NCI-H226 (cell line): ENCODE measurements at places on chromosomes 12 and 14.

DNA sequence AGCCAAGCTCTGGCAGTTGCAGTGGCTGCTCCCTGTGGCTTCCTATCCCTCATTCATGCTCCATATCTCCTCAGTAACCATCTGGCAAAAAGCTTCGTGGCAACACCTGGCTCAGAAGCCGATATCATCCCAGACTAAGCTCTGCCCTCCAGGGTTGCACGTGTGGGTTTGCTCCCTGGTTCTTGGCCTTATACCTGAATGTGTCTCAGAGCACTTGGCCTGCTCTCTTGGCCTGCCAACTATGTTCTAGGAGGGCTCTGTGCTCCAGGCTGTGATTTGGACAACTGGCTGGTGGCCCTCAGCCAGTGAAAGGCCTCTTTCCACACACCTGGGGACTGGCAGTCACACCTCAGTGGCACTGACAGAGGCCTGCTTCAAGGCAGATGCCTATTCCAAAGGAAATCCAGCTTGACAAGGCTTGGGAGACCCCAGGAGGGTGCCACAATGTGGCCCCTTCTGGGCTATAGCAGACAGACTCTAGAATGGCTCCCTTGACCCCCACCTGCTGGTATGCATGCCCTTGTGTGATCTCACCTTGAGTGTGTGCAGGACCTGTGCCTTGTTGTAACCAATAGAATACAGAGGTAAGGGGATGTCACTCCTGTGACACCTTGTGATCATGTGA, 10.5 kb downstream of the PLD4 start:
- DNase-seq: no peak

DNA sequence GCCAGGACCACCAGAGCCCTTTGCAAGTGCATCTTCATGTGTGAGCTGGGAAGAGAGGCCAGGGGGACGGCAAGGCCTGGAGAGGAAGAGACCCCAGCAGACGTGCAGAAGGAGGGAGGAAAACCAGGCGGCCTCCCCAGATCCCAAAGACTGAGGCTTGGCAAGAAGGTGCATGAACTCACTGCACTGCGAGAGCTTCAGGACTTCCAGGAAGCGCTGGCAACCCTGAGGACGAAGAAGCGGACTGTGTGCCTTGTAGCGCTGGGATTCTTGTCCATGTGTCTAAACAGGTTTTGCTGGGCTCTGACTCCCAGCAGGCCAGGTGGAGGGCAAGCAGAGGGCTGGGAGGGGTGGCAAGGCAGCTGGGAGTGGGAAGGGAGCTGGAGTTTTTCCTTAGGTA, 939 bp downstream of the TGFB3 start:
- DNase-seq: no peak

DNA sequence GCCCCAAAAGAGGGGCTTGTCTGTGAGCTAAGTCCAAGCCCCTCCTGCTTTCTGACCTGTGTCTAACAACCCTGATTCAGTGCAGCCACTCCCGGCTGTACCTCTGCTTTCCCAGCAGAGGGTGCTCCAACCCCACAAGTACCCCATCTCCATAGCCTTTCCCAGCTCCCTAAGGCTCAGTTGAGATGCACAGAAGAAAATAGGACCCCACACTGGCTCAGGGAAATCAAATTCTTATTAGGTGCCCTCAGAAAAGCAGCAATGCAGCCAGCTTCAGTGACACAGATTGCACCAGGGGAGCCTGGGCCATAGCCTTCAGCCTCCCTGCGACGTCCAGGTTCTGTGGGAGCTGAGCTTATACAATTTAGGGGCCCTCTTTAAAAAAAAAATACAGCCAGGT, 49.9 kb downstream of the LRRC74A start:
- peak; percentile 44 for DNase-seq

DNA sequence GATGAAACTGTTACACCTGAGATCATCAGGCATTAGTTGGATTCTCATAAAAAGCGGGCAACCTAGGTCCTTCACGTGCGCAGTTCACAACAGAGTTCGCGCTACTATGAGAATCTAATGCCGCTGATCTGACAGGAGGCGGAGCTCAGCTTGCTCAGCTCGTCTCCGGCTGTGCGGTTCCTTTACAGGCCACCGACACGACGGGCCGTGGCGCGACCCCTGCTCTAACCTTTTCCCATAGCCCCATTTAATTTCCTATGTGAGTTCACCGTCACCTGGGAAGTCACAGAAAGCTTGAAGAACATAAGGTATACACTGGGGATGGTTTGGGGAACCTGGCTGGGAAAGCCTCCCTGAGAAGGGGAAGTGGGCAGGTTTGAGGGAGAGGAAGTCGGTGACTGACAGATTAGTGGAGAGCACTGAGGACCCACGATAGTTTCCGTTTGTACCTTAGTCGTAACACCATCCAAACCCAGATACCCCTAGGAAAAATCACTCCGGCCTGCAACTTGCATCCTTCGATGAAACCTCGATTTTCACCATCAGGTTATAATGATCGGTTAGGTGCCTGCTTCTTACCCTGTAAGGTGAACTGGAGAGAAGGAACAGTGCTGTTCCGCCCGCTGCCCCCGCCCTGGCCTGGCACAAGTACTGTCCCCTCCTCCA, 2.8 kb upstream of the AAAS start:
- DNase-seq: no peak

- DNase-seq: no peak
Measured at GRCh38 chr12:111284709-111285108, 84.2 kb downstream of the PHETA1 start.

DNA sequence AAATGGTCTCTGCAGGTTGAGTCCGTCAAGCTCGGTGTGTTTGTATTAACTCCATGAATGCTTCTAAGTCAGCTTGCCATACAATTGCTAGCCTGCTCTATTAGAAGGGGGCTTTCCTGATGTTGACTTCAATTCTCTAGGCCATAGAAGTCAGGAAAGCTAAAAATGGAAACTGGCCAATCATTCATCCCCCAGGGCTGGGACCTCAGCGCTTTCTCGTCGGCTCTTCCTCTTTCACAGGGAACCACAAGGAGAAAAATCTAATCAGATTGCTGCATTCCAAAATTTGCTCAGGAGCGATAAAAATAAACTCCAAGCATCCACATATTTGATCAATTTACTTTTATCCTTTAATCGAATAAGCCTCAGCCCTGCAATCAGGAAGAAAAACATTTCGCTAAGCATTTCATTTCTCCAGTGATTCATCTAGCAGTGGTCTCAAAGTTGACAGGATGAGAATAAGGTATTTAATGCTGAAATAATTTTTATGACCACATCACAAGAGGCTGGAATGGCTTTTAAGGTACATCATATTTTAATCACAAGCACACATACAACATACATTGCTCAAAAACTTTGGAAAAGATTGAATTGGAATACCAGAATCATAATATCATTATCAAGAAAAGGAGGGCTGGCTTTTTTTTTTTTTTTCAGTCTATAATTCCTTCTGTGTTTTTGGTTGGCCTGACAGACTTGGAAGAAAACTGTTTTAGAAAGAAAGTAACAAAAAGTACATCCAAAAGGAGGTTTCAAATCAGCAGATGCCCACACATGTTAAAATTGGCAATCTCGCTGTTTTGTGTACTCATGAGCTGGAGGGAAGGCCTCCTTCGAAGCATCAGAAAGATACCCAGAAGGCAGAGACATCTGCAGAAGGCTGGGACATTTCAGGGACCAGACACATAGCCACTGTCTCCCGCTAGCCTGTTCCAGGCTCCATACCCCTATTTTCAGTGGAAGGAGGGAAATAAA, 316.3 kb downstream of the NUAK1 start:
- DNase-seq: no peak

- no peak for DNase-seq
Measured at GRCh38 chr12:15982921-15983320, 71.8 kb downstream of the DERA start.

DNA sequence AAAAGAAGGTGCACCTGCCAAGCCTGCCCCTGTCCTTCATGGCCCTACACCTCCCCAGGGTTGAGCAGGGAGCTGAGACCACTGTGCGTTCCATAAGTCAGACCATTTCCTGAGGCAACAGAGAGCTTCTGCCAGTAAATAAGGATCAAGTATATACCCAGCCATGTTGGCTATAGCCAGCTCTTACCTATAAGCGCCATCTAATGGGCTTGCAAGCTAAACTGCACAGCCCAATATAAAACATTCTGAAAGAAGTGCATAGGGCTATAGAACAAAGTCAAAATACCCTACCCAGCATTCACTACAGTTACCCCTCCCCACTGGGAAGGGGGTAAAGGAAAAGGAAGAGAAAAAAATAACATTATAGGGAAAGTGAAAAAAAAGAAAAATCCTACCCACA, 59.3 kb upstream of the SCAF11 start:
- DNase-seq: no peak

DNA sequence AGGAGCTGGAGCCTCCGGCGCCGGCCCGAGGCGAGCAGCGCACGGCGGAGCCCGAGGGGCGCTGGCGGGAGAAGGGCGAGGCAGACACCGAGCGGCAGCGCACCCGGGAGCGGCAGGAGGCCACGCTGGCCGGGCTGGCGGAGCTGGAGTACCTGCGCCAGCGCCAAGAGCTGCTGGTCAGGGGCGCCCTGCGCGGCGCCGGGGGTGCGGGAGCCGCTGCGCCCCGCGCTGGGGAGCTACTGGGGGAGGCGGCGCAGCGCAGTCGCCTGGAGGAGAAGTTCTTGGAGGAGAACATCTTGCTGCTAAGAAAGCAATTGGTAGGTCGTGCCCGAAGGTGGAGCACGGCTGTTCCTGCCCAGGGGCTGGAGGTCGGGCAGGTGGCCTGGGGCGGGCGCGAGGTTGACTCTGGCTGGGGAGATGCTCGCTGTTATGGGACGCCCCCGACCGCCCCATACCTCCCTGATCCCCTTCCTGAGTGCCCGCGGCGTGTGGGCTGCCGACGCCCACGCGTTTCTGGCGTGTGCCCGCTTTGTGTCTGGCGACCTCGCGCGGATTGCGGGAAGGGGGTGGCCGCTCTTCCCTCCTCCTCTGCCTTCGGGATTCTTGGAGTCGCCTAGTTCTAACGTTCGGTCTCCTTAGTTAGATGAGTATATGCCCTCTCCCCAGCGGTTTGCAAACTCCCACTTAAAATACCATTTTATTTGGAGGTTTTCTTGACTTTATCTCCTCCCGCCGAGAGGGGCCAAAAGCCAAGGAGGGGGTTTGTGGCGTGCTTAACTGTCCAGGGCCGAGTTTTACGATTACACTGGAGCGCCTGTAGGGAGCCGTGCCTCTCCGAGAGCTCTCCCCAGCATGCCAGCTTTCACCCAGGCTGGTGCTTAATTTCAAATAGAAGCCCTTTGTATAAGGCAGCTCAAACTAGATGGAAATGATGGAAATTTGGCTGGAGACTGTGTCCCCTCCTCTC, 752 bp downstream of the DACT1 start:
- no peak for DNase-seq

DNA sequence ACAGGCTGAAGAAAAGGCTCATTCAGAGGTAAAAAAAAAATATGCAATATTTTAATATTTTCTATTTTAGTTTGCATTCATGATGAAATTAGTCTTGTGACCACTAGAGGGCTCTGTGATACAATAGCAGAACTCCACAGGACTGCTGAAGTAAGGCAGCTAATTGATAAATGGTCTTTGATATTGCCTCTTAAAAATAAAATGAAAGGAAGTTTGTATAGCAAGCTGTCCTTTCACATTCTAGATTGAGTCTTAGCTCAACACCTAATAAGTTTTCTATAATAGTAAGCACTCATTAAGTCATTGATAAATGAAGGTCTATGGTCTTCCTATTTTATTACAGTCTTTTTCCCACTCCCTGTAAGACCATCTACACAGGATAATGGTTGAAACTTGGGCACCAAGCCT, 315.7 kb downstream of the NAV3 start:
- DNase-seq: peak; percentile 16

GRCh38 chr12:123765504-123766035, 3.5 kb downstream of the DNAH10 start:
- no peak for DNase-seq

DNA sequence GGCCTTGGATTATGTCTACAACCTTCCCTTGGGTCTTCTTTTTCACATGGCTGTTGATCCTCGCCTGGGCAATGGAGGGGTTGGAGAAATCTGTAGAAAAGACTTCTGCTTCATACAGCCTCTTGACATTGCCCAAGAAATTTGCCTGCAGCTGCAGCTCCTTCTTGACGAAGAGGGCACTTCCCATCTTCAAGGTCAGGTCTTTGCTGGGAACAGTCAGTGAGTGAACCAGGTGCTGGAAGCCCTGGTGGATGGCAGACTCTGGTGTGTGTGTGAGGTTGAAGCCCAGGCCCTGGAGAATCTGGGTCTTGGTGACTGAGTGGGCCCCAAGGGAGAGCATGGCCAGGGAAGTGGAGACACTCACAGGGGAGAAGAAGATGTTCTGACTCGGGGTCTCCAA, 6.7 kb downstream of the SERPINA9 start:
- DNase-seq: no peak

- no peak for DNase-seq
Measured at GRCh38 chr12:69998922-69999321, 173.9 kb downstream of the MYRFL start.

DNA sequence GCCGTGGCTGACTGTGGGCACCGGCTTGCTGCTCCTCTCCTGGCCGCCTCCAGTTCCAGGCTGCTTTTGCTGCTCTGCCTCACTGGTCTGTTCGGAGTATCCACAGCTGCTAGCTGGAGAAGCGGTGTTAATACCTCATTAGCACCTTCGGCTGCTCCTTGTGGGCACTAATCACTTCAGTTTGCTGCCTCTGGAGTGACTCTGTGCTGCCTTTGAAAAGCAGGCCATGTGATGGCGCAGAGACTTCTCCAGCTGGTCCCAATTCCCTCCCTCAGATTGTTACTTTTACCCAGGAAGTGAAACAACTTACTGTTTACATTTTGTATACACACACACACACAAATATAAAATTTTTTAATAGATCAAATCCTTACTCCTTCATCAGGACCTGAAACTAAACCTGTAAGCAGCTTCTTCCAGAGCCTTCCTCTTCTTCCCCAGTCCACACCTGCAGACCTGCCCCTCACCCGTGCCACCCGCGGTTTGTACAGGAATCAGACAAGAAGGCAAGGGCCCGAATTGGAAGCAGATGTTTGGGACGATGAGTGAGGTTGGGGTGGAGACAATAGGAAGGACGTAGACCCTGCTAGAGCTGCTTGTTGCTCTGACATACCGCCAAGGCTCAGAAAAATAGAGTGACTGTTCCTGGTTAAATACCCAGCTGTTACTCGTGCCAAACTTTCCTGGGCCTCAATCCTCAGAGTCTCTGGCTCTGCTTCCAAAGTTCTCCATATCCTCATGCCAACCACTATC, 41.5 kb upstream of the LTBP2 start:
- DNase-seq: no peak

GRCh38 chr14:95536036-95536593, 1.3 kb downstream of the GLRX5 start:
- DNase-seq: no peak

- DNase-seq: no peak
Measured at GRCh38 chr12:104463368-104463767, 6.6 kb downstream of the CHST11 start.
